ENCODE measurements at places on chromosomes 12 and 14.

- no peak for DNase-seq
These were observed 652 bp upstream of the SELPLG start for GRCh38 chr12:108634341-108634751.

GRCh38 chr12:23222801-23223200, 597.8 kb downstream of the ETNK1 start:
- DNase-seq = no peak

DNA sequence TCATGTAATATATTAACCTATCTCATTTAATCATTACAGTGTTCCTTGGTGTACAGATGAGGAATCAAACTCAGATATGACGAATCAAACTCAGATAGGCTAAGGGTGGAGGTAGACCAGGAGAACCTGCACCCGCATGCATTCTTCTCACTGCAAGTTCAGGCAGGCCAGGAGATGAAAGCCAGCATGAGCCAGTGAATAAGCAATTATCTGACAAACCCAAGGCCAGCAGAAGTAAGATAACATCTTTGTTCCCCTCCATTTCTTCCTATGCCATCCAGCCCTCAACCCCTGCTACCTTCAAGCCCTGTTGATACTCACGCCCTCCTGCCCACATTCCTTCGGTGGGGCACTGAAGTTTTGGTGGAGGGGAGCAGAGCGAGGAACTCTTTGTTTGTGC, 152.2 kb downstream of the ETV6 start:
- no peak for DNase-seq

GRCh38 chr12:90770861-90771260, 184.1 kb downstream of the CCER1 start:
- DNase-seq = no peak

- no peak for DNase-seq
These were observed 807.8 kb downstream of the AACS start for GRCh38 chr12:125873016-125873415.

- no peak for DNase-seq
These were observed 36.1 kb downstream of the SNX6 start for GRCh38 chr14:34593740-34594375.

DNA sequence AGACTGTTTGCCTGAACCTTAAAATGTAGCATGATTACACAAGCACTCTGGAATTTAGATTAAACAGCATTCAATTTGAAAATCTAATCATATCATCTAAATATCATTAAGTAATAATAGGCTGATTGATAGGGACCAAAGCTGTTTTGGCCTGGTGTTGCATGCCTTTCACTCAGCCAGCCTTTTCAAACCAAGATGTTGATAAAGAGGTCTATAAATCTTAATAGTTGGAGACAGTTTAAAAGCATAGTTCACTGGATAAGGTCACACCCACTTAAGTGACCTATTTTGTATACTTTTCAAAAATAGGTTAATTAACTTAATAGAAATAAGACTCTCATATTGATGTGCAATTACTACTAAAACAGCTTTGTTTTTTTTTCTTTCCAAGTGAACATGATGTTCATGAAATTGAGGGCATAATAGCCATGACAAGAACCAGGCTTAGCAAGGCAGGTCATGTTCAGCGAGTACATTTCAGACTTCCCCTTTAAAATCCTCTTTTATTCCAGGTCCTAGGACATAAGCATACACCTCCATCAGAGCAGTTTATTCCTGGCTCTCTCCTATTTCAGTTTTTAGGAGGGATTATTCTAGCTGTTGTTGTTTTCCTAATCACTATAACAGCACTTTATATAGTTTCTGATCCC, 349.0 kb downstream of the RAD51B start:
- DNase-seq = no peak

DNA sequence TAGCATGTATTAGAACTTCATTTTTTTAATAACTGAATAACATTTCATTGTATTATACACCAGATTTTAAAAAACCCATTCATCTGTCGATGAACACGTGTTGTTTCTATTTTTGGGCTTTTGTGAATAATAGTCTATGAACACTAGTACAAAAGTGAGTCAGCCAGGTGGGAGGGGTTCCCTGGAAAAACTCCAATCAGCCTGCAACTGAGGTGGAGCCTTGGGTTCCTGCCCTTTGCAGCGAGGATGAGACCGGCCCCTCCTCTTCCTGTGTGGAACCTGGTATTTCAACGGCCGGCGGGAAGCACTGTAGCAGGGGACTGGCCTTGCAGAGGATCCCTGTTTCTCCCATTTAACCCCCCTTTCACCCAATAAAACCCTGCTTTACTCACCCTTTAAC, 56.1 kb downstream of the LMNTD1 start:
- no peak for DNase-seq

DNA sequence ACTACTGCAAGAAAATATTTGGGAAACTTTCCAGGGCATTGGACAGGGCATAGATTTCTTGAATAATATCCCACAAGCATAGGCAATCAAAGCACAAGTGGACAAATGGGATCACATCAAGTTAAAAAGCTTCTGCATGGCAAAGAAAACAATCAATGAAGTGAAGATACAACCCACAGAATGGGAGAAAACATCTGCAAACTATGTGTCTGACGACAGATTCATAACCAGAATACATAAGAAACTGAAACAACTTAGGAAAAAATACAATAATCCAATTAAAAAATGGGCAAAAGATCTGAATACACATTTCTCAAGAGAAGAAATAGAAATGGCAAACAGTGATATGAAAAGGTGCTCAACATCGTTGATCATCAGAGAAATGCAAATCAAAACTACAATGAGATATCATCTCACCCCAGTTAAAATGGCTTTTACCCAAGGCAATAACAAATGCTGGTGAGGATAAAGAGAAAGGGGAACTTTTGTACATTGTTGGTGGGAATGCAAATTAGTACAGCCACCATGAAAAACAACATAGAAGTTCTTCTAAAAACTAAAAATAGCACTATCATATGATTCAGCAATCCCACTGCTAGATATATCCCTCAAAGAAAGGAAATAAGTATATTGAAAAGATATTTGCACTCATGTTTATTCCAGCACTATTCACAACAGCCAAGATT, 33.8 kb upstream of the ATP2B1 start:
- DNase-seq = no peak

DNA sequence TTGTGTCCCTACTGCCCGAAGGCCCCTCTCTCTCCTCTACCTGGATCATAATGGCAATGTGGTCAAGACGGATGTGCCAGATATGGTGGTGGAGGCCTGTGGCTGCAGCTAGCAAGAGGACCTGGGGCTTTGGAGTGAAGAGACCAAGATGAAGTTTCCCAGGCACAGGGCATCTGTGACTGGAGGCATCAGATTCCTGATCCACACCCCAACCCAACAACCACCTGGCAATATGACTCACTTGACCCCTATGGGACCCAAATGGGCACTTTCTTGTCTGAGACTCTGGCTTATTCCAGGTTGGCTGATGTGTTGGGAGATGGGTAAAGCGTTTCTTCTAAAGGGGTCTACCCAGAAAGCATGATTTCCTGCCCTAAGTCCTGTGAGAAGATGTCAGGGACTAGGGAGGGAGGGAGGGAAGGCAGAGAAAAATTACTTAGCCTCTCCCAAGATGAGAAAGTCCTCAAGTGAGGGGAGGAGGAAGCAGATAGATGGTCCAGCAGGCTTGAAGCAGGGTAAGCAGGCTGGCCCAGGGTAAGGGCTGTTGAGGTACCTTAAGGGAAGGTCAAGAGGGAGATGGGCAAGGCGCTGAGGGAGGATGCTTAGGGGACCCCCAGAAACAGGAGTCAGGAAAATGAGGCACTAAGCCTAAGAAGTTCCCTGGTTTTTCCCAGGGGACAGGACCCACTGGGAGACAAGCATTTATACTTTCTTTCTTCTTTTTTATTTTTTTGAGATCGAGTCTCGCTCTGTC, 1.8 kb downstream of the INHBE start:
- no peak for DNase-seq

DNA sequence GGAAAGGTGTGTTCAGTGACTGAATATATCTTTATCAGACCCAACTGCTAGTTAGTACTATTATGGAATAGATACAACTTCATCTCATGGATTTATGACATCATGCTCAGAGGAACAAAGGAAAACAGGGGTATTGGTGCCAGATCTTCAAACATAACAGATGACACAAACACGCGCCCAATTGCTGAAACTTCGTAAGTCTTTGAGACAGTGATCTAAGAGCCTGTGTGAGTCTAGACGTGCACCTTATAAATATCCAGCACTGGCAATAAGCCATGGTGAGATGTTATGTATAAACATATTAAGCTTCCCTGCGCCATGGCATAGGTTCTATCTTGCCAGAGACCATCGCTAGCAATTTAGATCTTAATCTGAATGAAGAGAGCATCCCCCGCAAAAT, 42.2 kb upstream of the NR2C1 start:
- DNase-seq = no peak

- DNase-seq = no peak
These were observed 36.8 kb upstream of the G2E3 start for GRCh38 chr14:30521899-30522736.

DNA sequence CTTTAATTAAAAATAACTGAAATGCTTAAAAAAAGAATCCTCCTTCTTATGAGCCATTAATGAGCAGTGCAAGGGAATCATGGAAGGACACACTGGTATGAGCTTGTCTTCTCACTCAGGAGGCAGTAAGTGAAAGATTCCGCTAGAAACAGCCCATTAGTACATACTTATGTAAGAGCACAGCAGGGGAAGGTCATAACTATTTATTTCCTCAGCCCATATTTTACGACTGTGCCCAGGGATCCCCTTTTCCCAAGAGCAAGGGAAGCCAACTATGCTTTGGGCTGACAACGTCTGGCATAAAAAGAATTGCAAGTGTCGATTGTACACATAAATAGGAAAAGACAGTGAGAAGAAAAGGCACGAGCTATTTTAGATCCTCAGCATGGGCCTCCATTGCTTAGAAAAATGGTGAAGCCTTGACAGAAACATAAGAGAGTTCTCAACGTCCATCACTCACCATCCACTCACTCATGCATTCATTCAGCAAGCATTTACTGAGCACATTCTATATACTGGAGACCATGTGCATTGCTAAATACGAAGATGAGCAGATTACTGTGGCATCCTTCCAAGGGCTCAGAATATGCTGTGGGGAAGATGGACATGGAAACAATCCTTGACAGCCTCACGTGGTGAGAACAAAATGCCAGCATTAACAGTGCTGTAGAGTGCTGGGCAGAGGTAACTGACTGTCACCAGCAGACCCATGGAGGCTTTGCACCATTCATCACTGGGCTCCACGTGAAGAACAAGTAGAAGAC, 152.7 kb downstream of the NTF3 start:
- no peak for DNase-seq

DNA sequence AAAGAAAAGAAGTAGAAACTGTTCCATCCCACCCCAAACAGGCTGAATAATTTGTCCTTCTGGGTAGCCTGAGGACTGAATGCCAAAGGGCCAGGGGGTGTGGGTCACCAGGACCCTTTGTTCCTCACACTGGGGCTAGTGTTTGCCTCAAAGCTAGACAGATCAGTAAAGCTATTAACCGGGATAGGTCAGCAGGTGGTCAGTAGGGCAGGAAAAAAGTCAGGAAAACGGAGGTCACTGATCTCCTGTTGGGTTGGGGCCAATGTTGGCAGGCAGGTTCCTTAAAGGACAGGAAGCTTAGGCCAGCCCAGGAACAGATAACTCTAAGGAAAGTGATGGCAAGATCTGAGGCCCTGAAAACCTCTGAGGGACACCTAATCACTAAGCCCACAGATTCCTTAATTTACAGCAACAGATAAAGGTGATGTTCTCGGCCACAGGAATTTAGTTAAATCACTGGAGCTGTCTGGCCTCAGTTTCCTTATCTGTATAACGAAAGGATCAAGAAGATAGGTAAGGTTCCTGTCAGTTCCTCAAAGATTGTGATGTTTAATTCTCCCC, 22.7 kb upstream of the TMPO start:
- no peak for DNase-seq

GRCh38 chr12:14613718-14614117, 46.0 kb upstream of the PLBD1 start:
- no peak for DNase-seq

DNA sequence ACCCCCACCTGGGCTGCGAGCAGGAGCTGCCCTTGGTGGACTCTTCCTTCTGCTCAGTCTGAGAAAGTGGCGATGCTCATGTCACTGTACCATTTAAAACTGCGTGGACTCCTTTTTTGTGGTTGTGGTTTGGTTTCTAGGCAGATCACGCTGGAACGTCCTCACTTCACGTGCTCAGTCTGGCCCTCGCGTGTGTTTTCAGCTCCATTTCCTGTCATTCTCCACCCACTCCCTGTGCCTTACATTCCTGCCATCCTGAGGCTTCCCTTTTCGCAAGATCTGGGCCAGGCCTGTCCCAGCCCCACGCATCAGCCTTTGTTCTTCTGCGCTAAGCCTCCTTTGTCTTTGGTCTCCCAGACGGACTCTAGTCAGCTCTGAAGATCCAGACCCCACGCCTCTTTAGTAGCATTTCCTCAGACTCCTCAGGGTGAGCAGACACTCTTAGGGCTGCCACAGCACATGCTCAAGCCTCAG, 105.4 kb downstream of the FBXL14 start:
- DNase-seq = no peak

GRCh38 chr12:26196421-26196716, 996 bp downstream of the SSPN start:
- no peak for DNase-seq

GRCh38 chr14:35915775-35916174, 89.6 kb downstream of the BRMS1L start:
- DNase-seq = no peak

- peak; percentile 67 for DNase-seq
These were observed 270.9 kb downstream of the CACNA1C start for GRCh38 chr12:2323532-2324255.

GRCh38 chr12:57604454-57604991, at the start of gene DTX3:
Gene DTX3, plus strand, starts transcription at chr12:57604824. Its CDS starts 1,694 bp downstream, at chr12:57606518.
- DNase-seq = peak; percentile 60

DNA sequence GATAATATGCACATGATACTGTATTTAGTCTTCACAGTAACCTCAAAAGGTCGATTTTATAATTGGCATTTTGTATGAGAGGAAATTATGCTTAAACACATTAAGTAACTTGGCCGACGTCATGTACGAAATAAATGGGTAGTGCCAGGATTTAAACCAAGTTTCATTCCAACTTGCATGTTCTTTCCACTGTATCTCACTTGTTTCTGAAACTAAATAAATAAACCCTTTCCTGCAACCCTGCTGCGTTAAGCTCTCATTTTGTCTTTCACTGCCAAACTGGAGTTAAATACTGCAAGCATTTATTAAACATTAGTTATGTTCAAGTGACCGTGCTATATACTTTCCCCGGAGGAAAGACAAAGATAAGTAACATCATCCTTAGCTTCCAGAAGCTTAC, 293.9 kb upstream of the PRKD1 start:
- DNase-seq = no peak

- peak; percentile 60 for DNase-seq
These were observed 178.1 kb downstream of the SOX5 start for GRCh38 chr12:23771240-23771949.

DNA sequence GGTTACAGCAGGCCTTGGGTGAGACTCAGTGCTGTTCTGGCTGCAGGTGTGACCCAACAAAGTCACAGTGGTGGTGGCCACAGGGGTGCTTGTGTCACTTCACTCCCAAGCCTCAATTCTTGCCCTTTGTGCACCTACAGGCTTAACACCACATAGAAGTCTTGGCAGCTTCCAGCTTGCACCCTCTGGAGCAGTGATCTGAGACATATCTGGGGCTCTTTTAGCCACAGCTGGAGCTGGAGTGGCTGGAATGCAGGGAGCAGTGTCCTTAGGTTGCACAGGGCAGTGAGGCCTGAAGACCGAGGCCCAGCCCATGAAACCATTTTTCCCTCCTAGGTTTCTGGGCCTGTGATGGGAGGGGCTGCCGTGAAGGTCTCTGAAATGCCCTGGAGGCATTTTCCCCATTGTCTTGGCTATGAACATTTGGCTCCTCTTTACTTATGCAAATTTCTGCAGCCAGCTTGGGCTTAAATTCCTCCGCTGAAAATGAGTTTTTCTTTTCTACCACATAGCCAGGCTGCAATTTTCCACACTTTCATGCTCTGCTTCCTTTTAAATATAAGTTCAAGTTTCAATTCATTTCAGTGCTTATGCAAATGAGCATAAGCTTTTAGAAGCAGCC, 37.7 kb downstream of the ADAM21 start:
- DNase-seq = no peak
